ENCODE measurements at places on chromosomes 11 and 22.

DNA sequence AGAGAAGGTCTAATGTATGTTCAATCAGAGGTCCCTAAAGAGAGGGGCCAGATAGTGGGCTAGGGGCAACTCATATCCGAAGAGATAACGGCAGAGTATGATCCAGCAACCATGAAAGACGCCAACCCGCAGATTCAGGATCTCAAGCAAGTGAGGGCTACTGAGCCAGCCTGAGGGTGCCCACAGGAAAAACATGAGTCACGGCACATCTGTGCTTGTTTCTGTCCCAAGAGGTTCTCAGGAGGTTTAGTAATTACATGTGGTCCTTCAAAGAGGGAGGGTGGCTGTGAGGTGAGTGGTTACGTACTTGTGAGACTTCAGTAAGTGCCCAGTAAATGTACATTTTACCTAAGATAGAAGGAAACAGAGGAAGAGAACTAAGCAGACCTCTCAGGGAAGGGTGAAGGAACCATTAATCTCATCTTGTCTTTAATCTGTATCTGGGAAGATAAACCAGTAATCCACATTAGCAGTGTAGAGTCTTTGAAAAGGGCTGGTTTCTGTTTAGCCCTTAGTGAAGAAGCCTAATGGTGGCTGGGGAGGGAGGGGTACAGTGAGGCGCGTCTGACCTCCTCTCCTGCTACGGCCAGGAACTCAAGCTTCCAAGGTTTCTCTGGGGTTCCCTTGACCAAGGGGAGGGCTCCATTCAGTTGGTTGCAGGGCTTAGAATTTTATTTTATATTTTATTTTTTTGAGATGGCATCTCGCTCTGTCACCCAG, 10.2 kb downstream of the SIRT3 start:
- peak; percentile 77 for DNase-seq

- no peak for DNase-seq
Measured at GRCh38 chr11:77580712-77581337, 8.9 kb upstream of the AQP11 start.

DNA sequence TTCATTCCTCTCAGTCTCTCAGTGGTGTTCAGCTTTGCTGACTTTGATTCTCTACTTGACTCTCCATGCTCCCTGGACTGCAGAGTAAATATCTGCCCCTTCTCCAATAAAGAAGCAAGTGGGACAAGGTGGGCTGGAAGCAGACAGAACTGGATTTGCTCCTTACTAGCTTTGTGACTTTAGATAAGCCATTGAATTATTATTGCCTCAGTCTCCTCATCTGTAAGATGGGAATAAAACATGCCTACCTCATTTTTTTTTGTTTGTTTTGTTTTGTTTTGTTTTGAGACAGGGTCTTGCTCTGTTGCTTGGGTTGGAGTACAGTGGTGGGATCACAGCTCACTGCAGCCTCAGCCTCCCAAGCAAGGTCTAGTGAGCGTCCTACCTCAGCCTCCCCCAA, 44.6 kb downstream of the WT1 start:
- DNase-seq: no peak

- DNase-seq: no peak
Measured at GRCh38 chr11:125454047-125454446, 42.0 kb downstream of the FEZ1 start.

GRCh38 chr11:69839516-69839915, 20.3 kb upstream of the FGF3 start:
- DNase-seq: no peak

DNA sequence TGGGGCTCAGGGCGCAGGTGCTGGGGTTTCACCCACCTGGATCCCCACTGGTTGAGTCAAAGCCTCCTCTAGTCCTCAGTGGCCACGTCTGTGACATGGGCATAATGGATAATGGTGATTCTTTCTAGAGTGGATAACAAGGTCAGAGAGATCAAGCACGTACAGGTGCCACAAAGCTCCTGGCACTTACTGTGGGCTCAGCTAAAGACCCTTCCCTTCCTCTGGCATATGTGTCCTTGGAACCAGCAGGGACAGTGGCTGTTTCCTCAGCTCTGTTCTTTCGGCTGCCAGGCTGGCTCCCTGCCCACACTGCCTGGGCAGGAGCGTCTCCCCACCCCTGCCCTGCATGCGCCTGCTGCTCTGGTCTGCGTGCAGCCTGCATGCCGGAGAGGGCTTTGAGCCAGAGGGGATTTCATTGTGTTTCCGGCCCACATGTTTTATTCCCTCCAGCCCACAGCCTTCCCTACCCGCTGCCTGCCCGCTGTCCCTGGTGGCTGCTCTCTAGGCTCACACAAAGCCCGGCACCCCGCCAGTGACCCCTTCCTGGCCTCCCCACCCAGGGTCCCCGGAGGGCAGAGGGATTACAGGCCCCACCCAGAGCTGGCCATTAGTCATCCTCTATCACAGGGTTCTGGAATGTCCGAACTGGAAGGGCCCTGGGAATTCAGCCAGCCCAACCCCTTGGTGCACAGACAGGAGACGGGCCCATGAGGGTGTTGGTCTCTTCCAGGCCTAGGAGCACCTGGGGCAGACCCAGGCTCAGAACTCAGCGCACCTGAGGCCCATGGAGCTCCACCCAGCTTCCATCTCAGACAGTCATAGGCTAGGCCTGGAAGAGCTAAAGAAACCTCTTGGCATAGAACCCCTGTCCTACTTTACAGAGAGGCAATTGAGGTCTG, 55.3 kb upstream of the GCAT start:
- no peak for DNase-seq

- peak; percentile 86 for DNase-seq
Measured at GRCh38 chr22:33255791-33256190, 197.6 kb upstream of the SYN3 start.

DNA sequence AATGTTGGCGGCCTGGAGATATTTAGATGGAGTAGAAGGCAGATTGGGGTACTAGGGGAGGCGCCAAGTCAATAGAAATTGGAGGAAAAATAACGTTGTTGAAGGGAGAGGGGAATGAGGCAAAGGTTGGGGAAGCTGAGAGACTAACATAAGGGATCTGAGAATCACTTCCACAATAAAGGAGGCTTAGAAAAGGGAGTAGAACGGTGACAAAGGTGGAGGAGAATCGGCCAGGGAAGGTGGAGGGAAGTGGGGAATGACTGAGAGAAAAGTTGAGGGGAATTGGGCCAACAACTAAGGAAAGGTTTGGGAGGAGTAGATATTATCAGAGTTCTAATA, 510 bp downstream of the PPME1 start:
- no peak for DNase-seq

- no peak for DNase-seq
Measured at GRCh38 chr22:40236131-40236665, 58.5 kb downstream of the TNRC6B start.

DNA sequence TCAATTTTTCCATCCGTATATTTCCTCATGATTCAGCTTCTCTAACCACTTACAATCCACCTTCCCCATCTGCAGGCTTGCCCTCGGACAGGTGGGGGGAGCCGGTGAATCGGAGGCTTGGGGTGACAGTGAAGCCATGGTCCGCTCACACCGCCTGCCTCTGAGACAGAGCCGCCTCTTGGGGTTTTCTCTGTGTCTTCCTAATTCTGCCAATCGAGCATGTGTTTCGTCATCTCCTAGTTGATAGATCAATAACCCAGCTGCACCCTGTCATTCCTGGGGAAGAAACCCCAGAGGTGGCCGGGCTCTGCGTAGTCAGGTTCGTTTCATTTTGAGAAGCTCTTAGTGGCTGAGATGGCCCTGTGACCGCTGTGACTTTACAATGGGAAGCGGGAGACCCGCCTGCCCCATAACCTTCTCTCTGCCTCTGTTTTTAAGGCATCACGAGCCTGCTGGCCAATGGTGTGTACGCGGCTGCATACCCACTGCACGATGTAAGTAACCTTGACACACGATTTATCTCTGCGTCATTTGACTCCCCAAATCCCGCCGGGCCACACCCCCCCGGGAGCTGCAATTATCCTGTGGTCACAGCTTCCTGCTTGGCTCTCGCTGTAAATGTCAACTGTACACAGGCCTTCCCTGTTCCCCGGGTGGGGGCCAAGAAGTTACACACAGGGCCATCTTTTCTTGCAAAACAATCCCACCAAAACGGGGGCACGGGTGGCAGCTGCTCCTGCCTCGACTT, 33.3 kb downstream of the ANO1 start:
- DNase-seq: peak; percentile 81

GRCh38 chr11:66190786-66191185, 77.7 kb upstream of the RAB1B start:
- DNase-seq: no peak

- DNase-seq: no peak
Measured at GRCh38 chr11:2452321-2453012, 7.7 kb downstream of the KCNQ1 start.

- no peak for DNase-seq
Measured at GRCh38 chr22:49322231-49322630, 505.4 kb downstream of the BRD1 start.

DNA sequence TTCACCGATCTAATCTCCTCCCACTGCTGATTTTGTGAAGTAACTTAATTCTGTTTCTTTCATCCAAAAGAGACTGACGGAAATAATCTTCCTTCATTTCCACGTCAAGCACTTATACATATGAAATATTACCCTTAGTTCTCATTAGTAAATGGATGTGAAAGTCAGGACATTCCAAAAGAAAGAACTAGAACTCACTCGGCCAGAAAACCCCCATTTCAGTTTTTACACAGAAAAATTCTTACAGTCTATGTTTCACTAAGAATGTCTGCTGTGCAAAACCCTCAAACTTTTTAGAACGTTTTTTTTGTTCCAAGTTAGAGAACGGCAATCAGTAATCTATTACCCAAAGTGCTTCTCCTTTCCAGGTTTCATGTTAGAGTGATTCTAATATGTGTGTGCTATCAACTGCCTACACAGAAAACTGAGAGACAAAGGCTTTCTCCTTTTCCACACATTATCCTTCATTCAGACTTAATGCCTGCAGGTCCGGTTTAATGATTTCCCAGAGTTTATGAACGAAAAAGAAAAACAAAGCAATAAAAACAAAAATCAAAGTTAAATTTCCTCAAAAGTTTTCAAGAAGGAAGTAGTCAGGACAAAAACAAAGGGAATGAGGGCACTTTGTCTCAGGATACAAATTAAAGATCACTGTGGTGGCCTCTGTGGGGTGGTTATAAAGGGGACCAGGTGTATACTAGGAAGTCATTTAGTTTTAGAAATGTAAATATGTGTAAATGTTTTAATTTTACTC, 11.3 kb upstream of the SESN3 start:
- DNase-seq: peak; percentile 33

DNA sequence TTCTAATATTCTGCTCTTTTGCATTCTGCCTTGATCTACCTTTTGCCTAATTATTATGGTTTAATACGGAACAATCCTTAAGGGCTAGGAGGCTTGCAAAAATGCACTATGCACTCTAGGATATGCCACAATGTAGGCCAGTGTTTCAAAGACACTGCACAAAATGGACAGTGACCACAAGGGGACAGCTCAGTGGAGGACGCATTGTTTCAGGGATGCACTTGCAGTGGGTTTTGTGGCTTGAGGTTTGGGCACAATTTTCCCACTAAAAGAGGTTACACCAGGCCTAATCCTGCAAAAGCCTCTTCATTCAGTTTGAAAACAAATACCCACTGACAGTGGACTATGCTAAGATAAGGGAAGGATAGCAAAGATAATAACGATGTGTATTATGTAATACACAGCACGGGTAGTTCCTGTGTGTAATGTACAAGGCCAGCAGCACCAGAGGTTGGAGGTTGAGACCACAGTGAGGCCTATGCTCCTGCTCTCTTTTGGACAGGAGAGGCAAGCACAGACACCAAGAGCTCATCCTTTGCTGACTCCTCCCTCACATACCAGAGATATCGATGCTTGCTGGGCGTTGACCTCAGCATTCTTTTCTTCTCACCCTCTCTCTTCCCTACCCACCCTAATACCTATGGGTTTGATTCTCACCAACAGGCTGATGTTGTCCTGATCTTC, 12.7 kb downstream of the MAP6 start:
- DNase-seq: peak; percentile 48

GRCh38 chr22:49749227-49749626, 78.4 kb downstream of the BRD1 start:
- no peak for DNase-seq

GRCh38 chr22:28137036-28137435, 218.0 kb upstream of the PITPNB start:
- DNase-seq: no peak

DNA sequence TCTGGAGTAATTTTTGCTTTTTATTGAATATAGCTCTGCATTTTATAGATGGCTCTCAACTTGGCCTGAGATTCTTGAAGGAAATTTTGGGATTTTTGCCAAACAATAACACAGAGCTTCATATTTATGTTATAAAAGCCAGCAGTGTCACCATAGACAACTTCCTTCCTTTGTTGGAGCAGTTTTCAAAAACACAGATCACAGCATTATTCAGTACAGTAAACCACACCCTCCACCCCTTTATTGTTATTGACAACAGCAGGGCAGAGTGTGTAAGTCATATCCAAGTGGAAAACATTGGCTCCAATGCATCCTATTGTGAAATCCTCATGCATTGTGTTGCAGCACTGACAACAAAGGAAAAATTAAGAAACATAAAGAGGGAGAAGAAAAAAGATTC, 62.6 kb upstream of the PRSS23 start:
- DNase-seq: no peak

DNA sequence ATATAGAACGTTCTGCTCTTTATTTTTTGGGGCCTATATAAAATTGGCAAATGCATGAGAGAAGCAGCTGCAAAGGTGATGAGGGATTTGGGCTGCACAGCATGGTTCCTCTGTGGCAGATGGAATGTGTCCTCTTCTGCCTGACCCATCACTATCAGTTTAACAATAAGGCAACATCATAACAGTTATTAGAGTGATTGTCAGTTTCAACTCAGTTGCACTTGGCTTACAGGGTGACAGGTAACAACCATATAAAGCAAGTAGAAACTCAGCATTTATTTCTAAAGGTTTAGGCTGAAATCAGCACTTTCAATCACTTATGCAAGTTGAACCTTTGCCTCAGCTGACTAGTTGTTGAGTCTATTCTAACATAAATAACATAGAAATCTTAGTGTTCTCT, 935.4 kb upstream of the CHORDC1 start:
- no peak for DNase-seq

DNA sequence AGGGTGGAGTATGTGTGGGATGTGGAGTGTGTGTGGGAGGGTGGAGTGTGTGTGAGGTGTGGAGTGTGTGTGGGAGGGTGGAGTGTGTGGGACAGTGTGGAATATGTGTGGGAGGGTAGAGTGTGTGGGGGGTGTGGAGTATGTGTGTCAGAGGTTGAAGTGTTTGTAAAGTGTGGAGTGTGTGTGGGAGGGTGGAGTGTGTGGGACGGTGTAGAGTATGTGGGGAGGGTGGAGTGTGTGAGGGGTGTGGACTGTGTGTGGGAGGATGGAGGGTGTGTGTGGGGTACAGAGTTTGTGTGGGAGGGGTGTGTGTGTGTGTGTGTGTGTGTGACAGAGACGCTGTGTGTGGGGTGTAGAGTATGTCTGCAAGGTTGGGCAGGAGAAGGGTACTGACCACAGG, 355.5 kb downstream of the CADM1 start:
- DNase-seq: no peak

Data from MV-4-11 (cell line).